Amniotic epithelial cell (primary cell): ENCODE measurements at places on chromosomes 2 and 18.

DNA sequence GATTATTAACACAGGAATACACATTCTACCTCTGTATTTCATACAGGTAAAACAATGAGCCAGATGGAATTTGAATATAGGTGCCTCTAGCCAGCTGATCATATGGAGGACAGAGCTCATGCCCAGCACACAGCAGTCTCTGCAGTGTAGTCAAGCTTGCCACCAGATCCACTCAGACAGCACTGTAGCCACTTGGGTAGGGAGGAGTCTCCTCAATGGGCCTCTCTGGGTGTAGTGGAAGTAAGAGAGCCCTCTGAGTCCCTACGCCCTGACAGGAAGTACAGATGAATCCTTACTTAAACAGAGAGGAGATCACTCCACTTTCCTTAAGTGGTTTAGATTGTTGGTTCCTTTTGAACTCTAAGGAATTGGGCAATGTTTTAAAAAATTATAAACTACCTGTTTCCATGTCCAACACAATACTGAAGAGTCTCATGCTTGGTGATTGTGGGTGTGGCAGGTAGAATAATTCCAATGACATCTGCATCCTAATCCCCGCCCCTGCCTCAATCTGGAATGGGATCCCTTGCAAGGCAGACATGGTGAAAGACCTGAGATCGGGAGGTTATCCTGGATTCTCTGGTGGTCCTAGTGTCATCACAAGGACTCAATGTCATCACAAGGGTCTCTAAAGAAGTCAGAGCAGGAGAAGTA is 23.0 kb upstream of the TMEM200C start:
- no peak for DNase-seq

- DNase-seq = peak; percentile 66
These were observed 254.4 kb downstream of the KCNE4 start for GRCh38 chr2:223306371-223306770.

- DNase-seq = peak; percentile 19
These were observed 54.2 kb upstream of the ZSWIM2 start for GRCh38 chr2:186903216-186903615.

DNA sequence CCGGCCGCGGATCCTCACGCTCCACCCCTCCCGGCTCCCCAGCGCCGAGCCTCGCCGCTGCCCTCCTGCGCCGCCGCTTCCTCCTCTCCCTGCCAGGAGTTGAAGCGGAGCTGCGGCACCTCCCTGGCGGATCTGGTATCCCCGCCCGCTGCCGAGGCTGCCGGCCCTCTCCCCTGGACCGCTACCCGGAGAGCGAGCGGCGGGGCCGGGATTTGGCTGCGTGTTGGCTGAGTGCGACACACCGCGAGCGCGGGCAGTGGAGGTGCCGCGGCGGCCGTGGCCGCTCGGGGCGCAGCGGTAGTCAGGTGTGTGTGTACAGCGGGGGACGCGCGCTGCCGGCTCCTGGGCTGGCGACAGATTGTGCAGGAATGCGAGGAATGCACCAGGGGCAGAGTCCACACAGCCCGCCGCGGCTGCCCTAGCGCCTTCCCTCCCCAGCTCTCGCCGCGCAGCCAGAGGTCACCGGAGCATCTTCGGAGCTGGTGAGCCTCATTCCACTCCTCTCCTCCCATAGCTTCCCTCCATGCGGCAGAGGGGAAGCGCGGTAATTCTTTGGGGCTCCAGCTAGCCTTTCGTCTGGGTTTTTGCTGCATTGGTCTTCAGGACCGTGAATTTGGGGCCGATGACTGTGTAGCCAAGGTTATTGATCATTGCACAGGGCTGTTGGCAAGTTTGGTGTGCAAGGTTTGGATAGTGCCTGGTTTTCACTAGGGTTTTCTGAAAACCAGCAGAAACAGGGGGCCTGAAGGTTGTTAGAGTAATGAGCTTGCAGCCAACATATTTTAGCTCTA is 1.3 kb downstream of the PKP4 start:
- DNase-seq = peak; percentile 39

- no peak for DNase-seq
These were observed 79.8 kb downstream of the RHOB start for GRCh38 chr2:20526708-20527107.

GRCh38 chr18:79197531-79197930 is 128.3 kb downstream of the ATP9B start:
- no peak for DNase-seq

DNA sequence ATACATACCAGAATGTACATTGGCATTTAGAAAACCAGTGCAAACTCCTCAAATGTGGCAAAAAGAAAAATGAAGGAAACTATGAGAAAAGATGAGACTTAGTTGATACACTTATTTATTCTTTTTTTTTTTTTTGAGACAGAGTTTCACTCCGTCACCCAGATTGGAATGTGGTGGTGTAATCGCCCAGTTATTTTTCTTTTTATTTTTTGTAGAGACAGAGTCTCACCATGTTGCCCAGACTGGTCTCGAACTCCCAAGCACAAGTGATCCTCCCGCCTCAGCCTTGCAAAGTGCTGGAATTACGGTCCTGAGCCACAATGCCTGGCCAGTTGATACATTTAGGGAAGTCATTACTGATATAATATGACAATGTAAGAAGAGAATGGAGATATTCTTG is 274.2 kb upstream of the LRATD1 start:
- DNase-seq = no peak

DNA sequence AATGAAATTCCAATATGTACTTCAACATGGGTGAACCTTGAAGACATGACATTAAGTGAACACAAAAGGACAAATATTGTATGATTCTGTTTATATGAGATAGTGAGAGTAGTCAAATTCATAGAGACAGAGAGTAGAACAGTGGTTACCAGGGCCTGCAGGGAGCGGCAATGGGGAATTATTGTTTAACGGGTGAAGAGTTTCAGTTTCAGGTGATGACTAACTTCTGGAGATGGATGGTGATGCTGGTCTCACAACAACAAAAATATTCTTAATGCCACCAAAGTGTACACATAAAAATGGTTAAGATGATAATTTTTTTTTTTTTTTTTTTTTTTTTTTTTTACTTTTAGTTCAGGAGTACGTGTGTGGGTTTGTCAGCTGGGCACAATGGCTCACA is 109.4 kb upstream of the TMEM200C start:
- DNase-seq = no peak

GRCh38 chr2:38097258-38097987 is 21.5 kb upstream of the CYP1B1 start:
- peak; percentile 57 for DNase-seq

DNA sequence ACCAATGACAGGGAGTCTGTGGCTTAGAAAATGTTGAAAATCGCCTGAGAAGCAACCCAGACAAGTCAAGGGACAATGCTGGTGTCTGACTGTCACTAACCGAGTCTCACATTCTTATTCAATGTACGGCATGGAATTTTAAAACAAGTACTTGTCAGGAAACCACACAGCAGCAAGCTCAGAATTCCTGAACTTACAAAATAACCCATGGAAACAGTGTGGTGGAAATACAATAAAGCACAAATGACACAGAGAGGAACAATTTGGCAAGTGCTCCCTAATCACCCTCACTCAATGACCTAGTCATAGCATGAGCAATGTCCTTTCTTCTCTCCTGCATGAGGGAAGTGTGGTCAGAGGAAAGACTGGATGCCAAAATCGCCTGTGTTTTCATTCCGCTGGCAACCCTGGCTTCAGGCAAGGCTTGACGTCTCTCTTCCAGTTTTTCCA is 154.0 kb downstream of the SATB2 start:
- DNase-seq = peak; percentile 20

DNA sequence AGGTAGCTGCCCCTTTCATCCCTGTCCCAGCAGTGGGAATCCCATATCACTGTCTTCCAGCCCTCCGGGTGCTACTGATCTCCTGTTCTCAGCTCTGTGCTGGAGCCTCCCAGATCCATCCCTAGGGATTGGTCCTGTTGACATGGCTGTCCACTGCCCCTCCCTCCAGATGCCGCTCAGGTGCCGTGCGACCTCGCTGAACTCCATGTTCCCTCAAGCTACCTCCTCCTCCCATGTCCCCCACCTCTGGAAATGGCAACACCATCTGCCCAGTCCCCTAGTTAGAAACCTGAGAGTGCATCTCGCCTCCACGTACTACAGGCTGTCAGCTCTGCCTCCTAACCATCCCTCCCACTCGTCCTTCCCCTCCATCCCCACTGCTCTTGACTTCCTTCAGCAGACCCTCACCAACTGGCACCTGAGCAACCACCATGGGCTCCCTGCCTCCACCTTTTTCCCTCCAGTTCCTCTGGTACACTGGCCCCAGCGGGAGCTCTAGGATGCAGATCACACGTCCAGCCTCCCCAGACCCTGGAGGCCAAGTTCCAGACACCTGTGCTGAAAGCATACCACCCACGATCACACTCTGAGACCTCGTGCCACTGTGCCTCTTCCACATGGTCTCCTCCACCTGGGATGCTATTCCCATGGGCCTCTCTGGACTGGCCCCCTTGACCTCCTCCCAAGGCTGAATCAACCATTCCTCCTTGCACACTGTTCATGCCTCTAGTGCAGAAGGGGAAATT is 106.8 kb downstream of the KLHL29 start:
- DNase-seq = no peak

DNA sequence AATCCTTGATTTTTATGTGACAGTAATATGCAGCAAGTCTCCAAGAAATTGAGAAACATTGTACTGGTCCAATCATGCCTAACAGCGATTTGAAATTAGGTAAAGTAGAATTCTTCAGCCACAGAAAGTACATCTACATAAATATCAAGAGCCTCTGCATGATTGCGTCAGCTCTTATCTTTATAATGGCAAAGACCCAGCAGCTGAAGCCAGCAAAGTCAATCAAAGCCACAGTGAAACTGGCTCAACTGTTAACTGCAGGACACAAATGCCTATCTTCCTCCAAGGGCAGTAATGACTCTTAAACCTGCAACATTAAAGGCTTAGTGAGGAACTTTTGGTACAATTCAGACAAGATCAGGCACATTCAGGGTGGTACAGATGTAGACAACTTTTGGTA is 102.5 kb downstream of the BARD1 start:
- DNase-seq = peak; percentile 30

DNA sequence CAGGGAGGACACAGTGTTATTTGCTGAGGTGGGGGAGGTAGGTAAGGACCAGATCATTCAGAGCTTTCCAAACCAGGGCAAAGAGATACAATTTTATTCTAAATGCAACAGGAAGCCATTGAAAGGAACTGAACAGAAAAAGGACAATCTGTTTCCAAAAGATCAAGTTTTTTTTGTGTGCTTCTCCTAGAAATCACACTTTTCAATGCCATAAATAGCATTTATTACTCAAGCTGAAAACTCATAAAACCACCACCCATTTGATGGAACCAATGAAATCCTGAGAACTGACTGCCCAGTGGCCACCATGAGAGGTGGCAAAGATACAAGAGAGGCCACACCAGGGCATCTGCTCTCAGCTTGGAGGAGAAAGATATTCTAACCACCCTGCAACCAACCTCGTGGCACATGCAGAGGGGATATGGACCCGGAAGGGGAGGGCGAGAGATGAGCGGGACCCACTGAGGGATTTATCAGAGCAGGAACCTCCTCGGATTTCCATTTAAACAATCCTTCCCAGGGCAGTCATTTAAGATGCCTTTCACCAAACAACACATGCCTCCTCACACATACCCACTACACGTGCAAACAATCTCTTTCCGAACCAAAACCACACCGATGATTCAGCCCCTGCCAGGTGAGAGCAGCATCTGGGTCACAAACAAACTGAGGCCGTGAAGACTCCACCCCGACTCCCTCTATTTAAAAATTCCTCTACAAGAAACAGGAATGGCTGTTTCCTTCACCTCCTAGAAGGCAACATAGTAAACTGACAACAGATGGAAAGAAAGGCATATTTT is 8.8 kb downstream of the CYB5A start:
- DNase-seq = no peak

DNA sequence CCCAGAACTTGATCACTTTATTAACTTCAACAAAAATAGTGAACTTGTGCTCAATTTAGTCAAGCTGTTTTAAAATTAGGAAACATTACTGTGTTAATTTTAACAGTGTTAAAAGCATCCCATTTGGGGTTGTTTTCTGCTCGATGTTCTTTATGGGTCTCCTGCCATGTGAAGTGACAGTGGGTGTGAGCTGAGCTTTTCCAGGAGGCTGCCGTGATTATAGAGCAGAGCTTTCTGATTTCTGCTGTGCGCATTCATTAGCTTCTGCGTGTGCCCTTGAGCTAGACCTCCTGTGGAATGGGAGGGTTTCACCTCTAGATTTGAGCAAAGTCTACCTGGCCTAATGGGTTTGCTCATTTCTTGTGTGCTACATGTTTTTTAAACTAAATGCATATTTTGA is 121.5 kb downstream of the WDSUB1 start:
- no peak for DNase-seq

DNA sequence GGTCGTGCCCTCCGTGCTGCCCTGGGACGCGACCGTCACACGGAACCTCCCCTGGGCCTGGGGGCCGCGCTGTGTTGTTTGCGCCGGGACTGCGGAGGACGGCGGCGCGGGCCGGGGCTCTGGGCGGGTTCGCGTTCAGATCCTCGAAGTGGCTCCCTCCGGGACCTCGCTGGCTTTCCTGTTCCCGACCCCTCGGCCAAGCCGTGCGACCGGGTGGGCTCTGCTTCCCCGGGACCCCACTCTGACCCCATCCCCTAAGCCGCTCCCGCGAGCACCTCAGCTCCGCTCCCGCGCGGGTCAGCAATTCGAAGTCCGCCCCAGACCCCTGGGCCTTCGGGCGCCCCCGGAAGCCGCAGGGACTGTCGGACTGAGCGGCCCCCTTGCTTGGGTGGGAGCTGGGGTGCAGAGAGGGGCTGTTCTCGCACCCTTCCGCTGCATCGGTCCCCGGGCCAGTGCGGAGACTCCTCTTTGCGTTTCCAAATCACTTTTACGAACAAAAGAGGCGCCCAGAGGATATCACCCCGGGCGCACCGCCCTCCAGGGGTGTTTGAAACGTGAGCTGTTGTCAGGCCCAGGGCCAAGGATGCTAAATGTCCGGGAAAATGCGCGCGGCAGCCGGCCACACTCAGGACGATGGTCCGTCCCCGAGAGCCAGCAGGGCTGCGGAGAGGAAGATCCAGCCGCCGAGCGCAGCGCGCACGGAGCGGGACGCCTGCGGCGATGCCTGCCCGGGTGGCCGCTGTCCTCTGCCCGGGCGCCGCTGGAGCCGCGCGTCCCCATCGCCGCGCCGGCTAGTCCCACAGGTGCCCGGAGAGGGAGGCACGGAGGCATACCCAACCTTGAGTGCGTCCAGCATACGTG is 73.5 kb downstream of the ZCCHC2 start:
- DNase-seq = no peak

DNA sequence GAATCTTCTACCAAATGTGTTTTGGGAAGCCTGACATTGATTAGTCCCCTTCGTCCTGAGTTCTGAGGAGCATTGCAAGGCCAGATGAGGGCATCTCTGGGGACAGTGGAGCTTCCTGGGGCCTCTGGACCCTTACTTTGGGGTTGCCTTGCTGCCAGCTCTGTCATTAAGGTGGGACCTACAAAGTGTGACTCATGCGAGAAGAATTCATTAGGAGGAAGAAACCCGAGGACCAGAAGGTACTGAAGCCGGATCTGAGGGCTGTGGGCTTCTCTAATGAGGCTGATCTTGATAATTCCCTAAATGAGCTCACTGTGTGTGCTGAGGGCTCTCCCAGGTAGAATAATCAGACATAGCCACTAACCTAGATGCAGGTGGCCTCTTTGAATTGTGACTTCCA is 695 bp upstream of the SCYGR2 start:
- no peak for DNase-seq

- no peak for DNase-seq
These were observed 3.7 kb upstream of the SP9 start for GRCh38 chr2:174330945-174331594.
